ENCODE measurements at places on chromosomes 1 and 21.

DNA sequence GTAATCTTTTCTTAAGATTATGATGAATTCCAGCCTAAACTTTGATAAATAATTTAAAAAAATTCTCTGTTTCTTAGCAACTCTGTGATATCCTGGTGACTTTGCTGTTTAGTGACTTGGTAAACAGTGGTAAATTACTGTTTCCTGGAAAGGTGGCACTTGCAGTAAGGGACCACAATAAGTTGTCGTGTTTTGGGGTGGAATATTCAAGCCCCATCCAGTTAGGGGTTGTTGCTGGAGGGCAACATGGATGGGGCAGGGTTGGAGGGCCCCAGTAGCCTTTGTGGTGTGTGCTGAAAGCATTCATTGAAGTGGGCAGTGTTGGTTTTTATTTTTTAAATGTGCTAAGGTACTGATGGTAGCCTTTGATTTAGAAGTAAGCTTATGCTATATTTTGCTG lies 30.3 kb downstream of the PRDM2 start:
- DNase-seq, result no peak

- no peak for DNase-seq
Observed at GRCh38 chr1:211788626-211789025, 41.9 kb downstream of the LPGAT1 start.

GRCh38 chr21:34936371-34936789 lies 112.7 kb downstream of the RUNX1 start:
- DNase-seq, result no peak

DNA sequence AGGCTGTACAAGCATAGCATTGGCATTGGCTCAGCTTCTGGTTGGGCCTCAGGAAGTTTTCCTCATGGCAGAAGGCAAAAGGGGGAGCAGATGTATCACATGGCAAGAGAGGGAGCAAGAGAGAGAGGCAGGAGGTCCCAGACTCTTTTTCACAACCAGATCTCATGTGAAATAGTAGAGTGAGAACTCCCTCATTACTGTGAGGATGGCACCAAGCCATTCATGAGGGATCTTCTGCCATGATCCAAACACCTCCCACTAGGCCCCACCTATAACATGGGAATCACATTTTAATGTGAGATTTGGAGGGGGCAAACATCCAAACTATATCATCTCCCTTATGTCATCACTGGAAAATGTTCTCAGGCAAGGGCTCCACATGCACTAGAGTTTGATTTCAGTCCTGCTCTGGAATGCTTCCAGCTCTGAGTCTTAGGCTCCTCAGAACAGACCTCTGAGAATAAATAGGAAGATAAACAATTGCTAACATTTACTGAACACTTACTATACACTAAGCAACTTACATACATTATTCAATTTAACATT lies 39.4 kb upstream of the VTCN1 start:
- DNase-seq, result no peak

Data from kidney epithelial cell (primary cell).